H9 (cell line): ENCODE measurements at places on chromosomes 12 and 14.

DNA sequence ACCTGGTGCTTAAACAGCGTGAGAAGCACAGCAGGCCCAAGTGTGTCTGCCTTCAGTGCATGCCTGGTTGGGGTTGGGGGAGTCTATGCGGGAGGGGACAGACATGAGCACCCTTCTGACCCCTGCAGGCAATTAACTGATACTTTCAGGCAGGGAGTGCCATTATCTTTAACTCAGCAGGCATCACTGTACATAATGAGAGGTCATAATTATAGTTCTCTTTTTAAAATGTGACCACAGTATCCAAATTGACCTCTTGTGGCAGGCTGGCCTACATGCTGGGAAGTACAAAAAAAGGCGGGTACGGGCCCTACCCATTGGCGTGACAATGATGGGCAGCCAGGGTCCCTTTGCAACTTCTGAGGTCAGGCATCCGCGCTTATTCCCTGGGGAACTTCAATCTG is 209.1 kb downstream of the FOXN3 start:
- no peak for DNase-seq

- no peak for DNase-seq
Observed at GRCh38 chr12:12070674-12071656, at the start of gene BCL2L14. Gene BCL2L14, plus strand, starts transcription at chr12:12070939. Its CDS starts 8,367 bp downstream, at chr12:12079306.

DNA sequence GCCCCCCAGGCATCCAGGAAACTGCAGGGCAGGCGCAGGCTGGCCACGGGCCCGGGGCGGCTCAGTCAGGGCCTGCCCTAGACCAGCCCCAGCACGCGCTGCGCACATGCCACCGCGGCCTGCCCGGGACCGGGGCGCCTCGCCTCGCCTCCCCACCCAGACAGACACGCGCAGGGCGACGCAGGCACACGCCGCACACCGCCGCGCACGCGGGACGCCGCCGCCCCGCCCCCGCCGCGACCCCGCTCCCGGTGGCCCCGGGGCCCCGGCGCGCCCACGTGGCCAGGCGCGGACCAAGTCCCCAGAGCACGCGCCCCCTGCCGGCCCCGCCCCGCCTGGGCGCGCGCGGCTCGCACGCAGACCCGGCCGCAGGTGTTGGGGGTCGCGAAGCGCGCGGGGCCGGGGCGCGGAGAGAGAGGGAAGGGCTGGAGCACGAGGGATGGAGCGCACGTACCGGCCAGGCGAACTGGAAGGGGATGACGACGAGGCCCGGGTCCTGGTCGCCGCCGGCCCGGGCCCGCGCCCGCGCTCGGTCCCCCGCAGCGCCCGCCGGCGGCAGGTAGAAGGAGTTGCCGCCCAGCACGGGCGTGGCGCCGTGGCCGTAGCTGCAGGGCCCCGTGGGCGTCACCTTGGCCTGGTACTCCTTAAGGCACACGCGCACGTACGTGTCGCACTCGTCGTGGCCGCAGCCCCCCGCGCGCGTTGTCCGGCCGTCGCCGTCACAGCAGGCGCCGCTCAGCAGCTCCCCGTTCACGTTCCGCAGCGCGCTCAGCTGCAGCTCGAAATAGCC is 1.1 kb downstream of the JAG2 start:
- DNase-seq = peak; percentile 50

DNA sequence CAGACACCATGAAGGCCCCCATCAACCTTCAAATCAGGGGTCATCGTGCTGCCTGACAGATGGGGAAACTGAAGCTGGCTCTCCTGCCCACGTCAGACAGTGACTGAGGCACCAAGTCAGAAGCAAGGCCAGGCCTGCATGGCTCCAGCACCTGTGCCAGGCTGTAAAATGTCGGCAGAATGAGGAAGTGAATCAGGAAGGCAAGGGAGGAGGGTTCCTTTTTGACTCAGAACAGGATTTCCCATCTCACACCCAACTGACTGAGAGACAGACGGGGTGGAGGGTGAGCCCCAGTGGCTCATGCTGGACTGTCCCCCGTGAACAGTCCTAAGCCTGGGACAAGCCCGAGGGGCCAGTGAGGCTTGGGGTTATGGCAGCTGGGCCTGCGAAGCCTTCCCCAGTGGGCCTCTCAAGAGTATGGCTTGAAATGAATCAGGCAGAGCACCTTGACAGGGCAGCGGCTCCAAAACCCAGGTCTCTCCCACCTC is 20.9 kb downstream of the SYNE3 start:
- no peak for DNase-seq

DNA sequence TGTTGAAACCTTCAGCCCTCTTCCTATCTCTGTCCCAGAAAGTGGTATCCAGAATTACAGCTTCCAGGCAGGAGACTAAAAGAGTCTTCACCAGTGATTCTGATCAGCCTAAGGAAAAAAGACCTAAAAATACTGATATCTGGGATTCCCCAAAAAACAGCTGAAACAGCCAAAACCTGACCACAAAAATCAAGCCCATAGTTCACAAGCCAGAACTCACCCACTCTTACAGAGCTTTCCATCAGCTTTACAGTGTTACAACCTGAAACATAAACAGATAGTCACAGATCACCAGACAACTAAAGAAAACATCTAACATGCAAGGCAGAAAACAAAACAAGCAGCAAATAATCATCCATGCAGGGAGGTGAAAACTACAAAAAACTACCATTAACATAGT is 26.0 kb upstream of the TSPAN8 start:
- no peak for DNase-seq

- DNase-seq = peak; percentile 14
Observed at GRCh38 chr14:99708449-99708848, 24.4 kb downstream of the CYP46A1 start.
